Mononuclear cell (primary cell): ENCODE measurements at places on chromosomes 7 and 10. TPM values are rescaled to one million over a fixed set of nuclear protein-coding genes. Genes with fewer than 3 reads are reported as not detected.

GRB10 gene
- total RNA-seq = 3.7 TPM

OR13A1 gene
- 0.10 TPM for total RNA-seq

HPSE2 gene
- total RNA-seq = not detected

ENKUR gene
- total RNA-seq = 10.0 TPM

CYP2C8 gene
- 0.10 TPM for total RNA-seq

PDK4 gene
- 1.2 TPM for total RNA-seq

TBL2 gene
- 11.5 TPM for total RNA-seq

PHKG1 gene
- total RNA-seq = 3.1 TPM

ZFAND4 gene
- 33.1 TPM for total RNA-seq

SEMA3E gene
- not detected for total RNA-seq

CALCR gene
- total RNA-seq = not detected

SPDYE1 gene
- under 0.01 TPM for total RNA-seq

ADCY1 gene
- total RNA-seq = under 0.01 TPM

PRKAR2B gene
- 62.1 TPM for total RNA-seq

CALY gene
- 0.73 TPM for total RNA-seq

CALHM2 gene
- 10.3 TPM for total RNA-seq

CHAT gene
- total RNA-seq = not detected

TMEM26 gene
- not detected for total RNA-seq

CEP55 gene
- total RNA-seq = 0.42 TPM

NOS3 gene
- 2.1 TPM for total RNA-seq

KIF11 gene
- 0.84 TPM for total RNA-seq

GIMAP5 gene
- 102 TPM for total RNA-seq

CYP26C1 gene
- total RNA-seq = not detected

TMEM184A gene
- total RNA-seq = not detected

FZD1 gene
- 3.6 TPM for total RNA-seq

RAB18 gene
- total RNA-seq = 88.4 TPM

SFTPA1 gene
- not detected for total RNA-seq

SH2D4B gene
- total RNA-seq = 0.10 TPM

WEE2 gene
- total RNA-seq = 0.31 TPM

LRRC4 gene
- 1.3 TPM for total RNA-seq

OR2A5 gene
- under 0.01 TPM for total RNA-seq

UFSP1 gene
- 1.5 TPM for total RNA-seq

NEURL1 gene
- 4.8 TPM for total RNA-seq

GBX1 gene
- total RNA-seq = not detected

AKR1C8 gene
- total RNA-seq = 0.42 TPM

MEIG1 gene
- not detected for total RNA-seq

PNLIPRP3 gene
- total RNA-seq = not detected

KLF14 gene
- under 0.01 TPM for total RNA-seq
